ENCODE measurements at places on chromosomes 7 and 10.

DNA sequence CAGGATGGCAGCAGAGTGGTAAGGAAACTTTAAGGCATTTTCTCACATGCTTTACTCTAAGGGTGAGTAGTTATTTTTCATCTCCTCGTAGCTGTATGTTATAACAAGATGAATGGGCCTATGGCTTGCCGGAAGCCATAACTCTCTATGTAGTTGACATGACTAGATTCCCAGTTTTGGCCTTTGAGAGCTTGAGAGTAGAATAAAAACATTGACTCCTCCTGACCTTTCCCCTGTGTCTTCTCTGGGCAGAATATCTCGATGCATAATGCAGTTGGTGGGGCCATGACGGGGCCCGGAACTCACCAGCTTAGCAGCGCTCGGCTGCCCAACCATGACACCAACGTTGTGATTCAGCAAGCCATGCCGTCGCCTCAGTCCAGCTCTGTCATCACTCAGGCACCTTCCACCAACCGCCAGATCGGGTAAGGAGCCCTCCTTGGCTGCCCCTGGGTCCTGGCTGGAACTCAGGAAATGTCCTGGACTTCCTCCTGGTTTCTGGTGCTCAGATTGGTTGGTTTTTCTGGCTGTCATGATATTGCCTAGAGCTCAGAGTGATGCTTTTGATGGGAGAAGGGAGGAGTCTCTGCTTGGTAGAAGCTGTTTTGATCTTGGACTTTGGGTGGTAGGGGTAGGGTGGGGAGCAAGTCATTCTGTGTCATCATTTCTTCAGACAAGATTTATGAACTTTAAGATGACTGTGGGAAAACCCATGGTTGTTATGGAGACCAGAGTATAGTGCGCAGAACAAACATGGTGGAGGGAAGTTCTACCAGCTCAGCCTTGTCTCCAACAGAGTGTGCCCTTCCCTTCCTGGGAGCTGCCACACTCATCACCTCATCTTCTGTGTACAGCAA, 158.0 kb downstream of the CREB5 start:
- DNase-seq = no peak

- DNase-seq = no peak
These were observed 119.3 kb upstream of the PRKCQ start for GRCh38 chr10:6699336-6699735.

GRCh38 chr10:48657416-48657815, 27.3 kb upstream of the WDFY4 start:
- no peak for DNase-seq

DNA sequence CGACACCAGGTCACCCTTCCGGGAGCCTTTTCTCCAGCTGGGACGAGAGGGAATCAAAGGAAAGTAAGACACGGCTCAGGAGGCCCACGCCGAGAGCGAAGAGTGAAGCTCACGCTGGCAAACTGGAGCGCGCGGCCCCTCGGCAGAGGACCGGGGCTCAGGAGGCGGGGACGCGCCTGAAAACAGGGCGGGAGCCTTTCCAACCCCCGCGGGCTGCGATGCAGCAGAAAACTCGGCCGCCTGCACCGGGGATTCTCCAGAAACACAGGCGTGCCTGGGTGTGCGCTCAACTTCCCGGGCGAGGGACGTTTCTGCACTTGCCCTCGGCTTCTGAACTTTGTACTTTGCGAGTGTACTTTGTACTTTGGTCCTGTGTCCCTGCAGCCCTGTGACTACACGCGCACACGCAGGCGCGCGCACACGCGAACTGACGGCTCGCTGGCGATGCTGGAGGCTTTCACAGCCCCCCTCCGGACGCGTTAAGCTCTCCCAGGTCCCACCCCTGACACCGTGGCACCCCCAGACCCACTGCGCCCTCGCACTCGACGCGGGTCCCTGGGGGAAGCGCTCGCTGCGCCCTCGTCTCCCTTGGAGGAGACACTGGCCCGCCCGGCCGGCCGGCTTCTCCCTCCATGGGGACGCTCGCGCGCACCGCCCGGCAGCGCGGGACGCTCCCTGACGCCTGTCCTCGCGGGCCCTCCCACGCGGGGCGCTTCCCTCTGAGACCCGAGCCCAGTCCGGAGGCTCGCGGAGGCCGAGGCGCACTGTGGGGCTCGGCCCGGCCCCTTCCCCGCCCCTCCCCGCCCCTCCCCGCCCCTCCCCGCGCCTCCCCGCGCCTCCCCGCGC, 588 bp upstream of the PAOX start:
- peak; percentile 75 for DNase-seq

- no peak for DNase-seq
These were observed 41.6 kb upstream of the AQP1 start for GRCh38 chr7:30869794-30870611.

DNA sequence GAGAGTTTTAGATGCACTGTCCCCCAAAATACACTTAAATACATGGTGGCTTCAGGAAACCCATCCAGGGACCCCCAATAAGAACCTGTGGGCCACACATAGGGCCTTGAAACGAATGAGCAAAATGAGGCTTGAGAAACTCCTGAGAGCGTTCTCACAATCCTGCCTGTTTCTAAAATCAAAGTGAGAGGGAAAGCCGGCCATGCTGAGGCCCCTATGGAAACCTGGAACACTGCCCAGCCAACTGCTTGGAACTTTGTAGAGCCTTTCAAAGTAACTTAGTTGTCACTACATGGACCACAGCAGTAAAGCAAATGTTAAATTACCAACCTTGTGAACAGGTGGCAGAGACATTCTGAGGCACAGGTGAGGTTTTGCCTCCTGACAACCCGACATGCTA, 13.4 kb downstream of the SGMS1 start:
- peak; percentile 87 for DNase-seq

GRCh38 chr10:35208536-35208935, 81.9 kb downstream of the CREM start:
- no peak for DNase-seq

- no peak for DNase-seq
These were observed 519 bp downstream of the PITRM1 start for GRCh38 chr10:3172081-3172445.

GRCh38 chr7:44261240-44261639, 60.5 kb downstream of the YKT6 start:
- DNase-seq = no peak

DNA sequence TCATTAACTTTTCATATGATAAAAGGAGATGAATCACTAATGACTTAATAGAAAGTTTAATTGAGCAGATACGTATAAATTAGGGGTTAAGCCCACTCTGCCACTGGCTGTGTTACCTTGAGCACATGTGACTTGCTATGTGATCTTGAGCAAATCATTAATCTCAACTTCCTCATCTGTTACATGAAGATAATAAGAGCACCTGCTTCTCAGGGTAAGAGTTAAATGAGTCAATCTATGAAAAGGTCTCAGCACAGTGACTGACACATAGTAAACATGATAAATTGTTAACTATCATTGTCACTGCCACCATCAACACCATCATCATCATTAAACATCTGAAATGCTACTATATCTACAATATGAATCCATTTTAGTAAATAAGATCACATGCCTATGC, 110.8 kb downstream of the TPK1 start:
- DNase-seq = no peak

DNA sequence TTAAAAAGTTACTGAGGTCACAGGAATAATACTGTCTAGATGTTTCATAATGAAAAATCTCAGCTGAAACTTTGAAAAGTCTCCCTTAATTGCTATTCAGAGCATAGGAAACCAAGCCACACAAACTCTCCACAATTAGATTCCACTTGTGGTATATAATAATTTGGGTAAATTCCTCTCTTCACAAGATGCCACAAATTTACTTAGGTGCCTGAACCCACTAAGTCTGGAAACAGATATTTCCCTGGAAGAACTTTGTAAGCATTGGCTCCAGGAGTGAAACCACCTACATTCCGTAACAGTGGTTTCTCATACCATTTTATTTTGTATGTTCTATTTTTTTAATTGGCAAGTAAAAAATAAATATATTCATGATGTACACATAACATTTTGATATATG, 493.4 kb downstream of the SEMA3D start:
- DNase-seq = no peak

- no peak for DNase-seq
These were observed 82.6 kb upstream of the THSD7A start for GRCh38 chr7:11914645-11915044.

- no peak for DNase-seq
These were observed 76.4 kb downstream of the MAGI2 start for GRCh38 chr7:79377097-79377496.

- DNase-seq = no peak
These were observed 353.2 kb downstream of the CRPPA start for GRCh38 chr7:16068183-16068582.
